IPS DF 19.7 (cell line): ENCODE measurements at places on chromosomes 3 and 15.

- no peak for DNase-seq
Observed at GRCh38 chr3:61146010-61146890, 105.0 kb downstream of the FHIT start.

DNA sequence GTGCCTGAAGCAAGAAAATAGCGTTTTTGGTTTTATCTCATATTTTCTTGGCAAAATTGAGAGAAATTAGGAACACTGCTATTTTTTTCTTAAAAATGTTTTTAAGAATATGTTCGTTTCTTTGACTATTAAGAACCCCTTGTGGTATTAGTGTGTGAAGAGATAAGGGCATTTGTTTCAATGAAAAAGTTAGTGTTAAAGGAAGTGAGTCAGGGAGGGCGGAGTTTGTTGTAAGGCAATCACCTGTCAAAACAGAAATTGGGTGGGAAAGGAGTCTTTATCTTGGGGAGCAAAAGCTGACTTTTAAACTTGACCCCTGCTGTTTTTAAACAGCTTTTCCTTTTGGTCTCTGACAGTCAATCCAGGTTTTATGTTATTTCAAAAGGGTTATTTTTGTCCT lies 4.2 kb downstream of the RAP2B start:
- DNase-seq: no peak

GRCh38 chr15:48433226-48433886 lies 102.1 kb downstream of the DUT start:
- DNase-seq: no peak

GRCh38 chr15:28919201-28919635 lies 33.4 kb downstream of the APBA2 start:
- no peak for DNase-seq

DNA sequence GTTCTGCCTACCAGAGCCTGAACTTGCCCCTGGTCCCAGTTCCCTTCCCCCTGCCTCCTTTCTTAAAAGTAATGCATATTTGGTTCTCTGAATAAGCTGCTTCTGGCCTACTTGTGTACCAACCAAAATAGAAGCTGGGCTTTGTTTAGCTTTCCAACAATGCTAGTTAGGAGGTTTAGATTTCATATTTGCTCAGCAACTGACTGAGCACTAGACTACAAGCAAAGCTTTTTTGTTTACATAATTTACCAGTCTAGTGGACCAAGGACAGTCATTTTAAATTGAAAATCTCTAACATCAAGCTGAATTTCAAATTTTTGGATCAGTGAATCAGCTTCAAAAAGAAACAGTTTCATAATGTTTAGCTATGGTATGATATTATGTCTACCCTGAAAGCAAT lies 331.2 kb downstream of the ULK4 start:
- DNase-seq: no peak

DNA sequence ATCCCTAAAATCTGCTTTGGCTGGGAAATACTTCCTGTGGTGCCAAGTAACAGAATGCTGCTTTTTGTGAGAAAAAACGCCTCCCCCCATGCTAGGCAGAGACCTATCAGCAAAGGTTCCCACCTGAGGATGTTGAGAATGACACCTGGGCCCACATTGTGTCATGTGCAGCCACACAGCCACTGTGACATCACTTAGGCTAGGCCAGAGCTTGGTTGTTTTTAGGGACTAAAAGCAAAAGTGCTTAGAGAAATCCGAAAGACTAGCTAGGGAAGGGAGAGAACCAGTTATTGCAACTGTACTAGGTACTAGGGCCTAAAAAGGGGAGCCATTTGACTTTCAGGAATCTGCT lies 6.2 kb downstream of the ZDHHC3 start:
- DNase-seq: no peak

GRCh38 chr3:100059472-100059871 lies 54.8 kb downstream of the FILIP1L start:
- no peak for DNase-seq

- no peak for DNase-seq
Observed at GRCh38 chr3:73848173-73848906, 223.6 kb upstream of the PDZRN3 start.

DNA sequence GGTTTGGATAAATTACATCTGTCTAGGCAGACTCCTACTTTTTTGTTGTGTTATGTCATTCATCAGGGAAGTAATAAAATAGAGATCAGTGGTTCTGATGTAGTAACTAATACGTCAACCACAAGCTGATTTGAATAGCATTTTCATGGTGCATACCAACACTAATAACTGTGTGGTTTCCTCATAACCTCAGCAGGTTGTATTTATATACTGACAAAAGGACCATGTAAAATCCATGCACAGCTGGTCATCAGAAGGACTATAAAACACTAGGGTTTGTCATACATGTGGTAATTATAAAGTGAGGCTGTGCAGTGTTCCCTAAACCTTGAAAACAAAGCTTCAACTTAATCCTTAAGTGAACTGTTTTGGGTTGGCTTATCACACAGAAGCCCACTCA lies 216.8 kb upstream of the RBMS3 start:
- no peak for DNase-seq

DNA sequence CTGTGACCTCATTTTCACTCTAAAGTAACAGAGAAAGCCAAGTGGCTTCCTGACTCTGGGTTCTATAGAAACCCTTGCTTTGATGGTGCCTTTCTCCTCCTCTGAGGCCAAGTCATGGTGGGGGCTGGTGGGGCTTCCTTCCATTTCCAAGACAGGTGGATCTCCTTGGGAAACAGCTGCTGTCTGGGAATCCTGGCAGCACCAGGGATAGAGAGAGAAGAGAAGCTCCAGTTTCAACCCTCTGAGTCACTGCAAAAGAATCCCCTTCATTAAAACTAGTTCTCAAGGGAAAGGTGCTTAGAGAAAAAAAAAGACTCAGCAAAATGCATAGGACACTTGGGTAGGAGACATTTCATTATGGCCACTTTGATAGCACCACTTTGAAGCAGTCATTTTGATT lies 614.4 kb downstream of the FHIT start:
- DNase-seq: peak; percentile 48

- peak; percentile 67 for DNase-seq
Observed at GRCh38 chr3:112642912-112643506, 2.1 kb upstream of the CCDC80 start.

DNA sequence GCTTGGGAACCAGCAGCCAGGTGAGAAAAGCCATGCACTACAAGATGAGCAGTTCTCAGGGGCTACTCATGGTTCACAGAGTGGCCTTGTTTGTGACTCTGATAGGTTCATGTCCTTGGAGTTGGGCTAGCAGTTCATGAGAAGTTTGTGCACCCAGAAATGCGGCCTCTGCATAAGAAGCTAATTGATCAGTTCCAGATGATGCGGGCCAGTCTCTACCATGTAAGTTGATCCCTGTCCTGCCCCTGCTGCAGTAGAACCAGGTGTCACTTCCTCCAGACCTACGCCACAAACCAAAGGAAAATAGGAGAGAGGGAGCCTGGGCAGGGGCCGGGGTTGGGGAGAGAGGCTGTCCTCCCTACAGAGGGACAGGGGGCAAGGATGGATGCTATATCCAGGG lies 27.2 kb upstream of the MANF start:
- no peak for DNase-seq

GRCh38 chr3:128803307-128803706 lies 76.1 kb upstream of the ACAD9 start:
- DNase-seq: no peak

DNA sequence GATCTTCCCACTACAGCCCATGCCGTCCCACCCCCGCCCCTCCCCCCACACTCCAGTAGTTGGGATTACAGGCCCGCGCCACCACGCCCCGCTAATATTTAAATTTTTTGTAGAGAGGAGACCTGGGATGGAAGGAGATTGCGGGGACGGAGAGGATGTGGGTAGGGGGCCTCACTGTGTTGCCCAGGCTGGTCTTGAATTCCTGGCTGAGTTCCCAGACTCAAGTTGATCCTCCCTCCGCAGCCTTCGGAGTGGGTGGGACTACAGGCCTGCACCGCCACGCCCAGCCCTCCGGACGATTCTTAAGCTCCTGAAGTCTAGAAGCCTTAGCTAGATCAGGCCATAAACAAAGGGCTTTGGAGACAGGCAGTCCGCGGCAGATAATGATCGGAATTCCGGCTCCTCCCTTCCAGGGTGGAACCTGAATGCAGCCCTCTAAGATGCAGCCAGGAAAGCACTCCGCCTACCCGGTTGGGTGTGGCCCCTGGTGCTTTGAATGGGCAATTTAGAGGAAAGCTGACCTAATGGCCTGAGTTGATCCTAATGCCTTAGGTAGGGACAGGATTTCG lies at the start of gene DPPA2:
Gene DPPA2, minus strand, starts transcription at position 356 of the 569 bp plus-strand sequence. CDS start 1,975 bp downstream, outside the sequence.
- DNase-seq: peak; percentile 94

GRCh38 chr3:29441422-29441821 lies 160.6 kb downstream of the RBMS3 start:
- no peak for DNase-seq

DNA sequence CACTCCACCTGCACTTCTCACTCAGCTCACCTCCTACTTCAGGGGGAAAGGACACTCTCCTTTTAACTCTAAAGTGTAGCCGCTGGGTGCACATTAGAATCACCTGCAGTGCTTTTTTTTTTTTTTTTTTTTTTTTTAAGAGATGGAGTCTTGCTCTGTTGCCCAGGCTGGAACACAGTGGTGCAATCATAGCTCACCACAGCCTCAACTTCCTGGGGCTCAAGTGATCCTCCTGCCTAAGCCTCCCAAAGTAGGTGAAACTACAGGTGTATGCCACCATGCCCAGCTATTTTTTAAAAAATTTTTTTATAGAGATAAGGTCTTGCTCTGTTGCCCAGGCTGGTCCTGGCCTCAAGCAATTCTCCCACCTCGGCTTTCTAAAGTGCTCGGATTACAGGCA lies 20.8 kb downstream of the GRAMD2A start:
- DNase-seq: no peak
